ENCODE measurements at places on chromosomes 12 and 14.

GRCh38 chr12:121461048-121461447 lies 61.1 kb downstream of the RNF34 start:
- DNase-seq, result no peak

GRCh38 chr14:64200170-64200569 lies 94.0 kb downstream of the ESR2 start:
- no peak for DNase-seq

DNA sequence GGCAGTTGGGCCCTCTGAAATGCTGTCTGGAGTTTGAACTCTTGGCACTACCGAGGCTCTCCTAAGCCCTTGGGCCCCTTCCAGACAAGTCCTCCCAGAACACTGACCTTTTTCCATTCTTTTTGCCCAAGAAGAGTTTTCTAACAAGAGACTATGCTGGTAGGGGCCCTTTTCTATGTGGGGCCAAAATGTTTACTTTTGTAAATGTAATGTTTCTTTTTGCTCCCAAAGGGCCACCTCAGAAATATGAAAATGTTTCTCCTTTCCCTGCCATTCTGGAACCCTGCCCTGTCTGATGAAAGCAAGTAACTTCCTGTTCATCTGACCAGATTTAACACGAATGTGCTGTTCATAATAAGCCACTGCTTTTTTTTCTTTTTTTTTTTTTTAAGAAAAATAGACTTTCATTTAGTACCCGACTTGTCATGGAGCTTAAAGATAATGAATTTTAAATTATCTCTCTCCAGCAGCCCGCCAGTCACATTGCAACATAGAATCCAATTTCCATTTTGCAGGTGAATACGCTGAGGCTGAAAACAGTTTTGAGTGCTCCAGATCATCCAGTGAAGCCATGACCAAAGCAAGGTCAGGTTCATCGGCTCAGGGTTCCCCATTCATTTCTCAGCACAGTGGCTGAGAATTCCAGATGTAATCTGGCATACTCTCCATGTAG lies 169.9 kb downstream of the DPF3 start:
- DNase-seq, result no peak

DNA sequence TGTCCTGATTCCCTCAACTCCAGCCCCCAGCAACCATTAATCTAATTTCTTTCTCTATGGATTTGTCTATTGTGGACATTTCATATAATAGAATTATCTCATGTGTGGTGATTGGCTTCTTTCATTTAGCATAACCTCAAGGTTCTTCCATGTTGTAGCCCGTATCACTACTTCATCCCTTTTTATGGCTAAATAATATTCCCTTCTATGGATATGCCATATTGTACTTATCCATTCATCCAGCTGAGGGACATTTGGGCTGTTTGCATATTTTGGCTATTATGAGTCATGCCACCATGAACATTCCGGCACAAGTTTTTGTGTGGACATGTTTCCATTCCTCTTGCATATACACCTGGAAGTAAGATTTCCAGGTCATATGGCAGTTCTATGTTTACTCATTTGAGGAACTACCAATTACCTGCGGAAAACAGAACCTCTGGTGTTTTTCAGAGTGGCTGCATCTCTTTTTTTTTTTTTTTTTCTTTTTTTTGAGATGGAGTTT lies 108.7 kb upstream of the MAP1LC3B2 start:
- no peak for DNase-seq

DNA sequence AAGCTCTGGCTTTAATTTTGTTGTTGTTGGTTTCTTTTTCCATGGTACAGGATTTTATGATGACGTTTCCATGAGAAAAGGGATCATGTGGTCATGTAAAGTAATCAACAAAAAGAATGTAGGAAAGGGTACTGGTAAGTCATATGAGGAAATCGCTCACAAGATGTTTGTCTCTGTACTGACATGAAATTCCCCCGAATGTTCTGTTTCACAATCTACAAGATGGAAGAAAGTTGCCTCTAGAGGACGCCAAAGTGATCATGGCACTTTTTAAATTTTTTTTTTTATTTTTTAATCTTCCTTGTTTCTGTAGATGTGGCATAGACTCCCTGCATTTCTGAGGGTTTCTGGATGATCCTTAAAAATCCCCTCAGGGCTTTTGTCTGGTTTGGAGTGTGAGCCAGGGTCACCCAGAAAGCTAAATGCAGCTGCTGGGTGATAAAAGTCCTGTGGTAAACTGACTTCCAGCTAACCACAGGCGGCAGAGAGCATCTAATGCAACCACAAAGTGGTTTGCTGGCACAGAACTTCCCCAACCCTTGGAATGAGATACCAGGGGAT lies 393.5 kb downstream of the CCDC91 start:
- DNase-seq, result peak; percentile 27

- no peak for DNase-seq
These were observed 21.7 kb downstream of the MGST1 start for GRCh38 chr12:16369156-16369555.

- DNase-seq, result no peak
These were observed 22.2 kb downstream of the P2RX4 start for GRCh38 chr12:121232163-121232562.

DNA sequence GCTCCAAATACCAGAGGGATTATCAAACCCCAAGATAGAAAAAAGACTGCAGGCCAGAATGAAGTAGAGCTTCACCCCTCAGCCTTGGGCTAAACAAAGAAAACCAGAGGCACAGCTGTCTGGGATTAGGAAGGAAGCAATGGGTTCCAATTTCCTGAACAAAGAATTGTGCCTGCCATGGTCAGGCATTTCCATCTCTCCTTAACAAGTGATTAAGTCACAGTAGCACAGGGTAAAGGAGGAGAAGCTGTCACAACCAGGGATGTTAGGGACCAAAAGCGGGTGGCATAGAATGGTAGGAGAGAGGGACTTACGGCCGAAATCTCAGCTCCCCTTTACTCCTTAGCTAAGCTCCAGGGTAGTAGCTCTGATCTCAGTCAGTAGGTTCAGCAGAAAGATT lies 33.9 kb downstream of the SPTLC2 start:
- DNase-seq, result no peak

- no peak for DNase-seq
These were observed 58.6 kb downstream of the ZFC3H1 start for GRCh38 chr12:71605039-71605438.

DNA sequence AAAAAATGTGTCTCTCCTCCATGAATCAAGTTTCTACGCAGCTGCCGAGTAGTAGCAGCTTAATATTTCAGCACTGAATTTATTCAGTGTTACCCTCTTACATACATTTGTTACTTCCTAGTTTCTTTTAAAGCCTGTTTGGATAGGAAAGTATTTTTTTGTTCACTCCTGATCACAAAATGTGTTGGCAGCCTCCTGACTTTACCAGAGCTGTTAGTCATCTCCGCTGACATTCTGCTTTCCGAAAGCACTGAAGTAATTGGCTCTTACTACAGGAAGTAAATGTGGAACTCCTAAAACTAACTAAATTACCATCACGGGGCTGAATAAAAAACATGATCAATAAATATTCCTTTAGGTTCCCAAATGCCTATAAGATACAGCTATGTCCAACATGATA lies 225.5 kb downstream of the EPS8 start:
- no peak for DNase-seq

DNA sequence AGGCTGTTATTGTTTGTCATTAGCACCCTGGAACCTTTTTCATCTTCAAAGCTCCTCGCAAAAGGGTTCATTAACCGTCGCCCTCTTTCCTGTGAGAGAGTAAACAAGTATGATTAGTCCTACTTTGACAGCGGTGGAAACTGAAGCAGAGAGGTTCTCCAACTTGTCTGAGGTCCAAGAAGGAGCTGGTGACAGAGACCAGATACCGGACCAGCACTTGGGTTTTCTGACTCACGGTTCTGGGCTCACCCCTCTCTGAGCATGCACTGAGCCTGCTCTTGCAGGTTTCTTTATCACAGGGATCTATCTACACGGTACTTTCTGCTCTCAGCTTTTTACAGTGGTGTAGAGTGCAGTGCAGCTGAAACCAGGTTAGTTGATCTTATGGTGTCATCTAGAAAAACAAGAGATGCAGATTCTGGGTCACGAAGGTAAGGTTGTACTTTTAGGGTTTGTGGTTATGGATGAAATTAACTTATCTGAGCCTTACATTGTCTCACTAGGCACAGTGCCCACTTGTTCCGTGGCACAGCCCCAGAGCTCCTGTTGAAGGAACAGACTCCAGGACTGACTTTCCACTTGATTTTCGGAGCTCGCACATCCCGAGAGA lies 62.1 kb downstream of the PPP2R5C start:
- DNase-seq, result no peak

GRCh38 chr12:70241845-70242244 lies 1.4 kb upstream of the CNOT2 start:
- DNase-seq, result no peak

- DNase-seq, result no peak
These were observed 147.3 kb downstream of the ADGRD1 start for GRCh38 chr12:131101006-131101405.

DNA sequence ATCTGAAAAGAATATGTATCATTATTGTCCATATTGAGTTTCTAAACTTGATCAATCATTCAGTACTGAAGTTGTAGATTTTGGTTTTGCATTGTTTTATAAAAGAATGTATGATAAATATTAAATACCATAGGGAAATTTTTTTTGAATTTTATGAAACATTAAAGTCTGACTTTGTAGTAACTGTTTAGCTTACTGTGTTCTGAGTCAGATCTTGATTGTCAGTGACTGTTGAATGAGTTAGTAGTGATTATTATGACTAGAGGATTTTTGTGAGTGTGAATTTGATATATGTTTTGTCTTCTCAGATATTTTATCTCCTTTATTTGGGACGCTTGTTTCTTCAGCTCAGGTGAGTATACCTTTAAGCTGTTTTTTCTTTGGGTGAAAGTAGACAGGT lies 10.1 kb downstream of the TDP1 start:
- DNase-seq, result no peak

- no peak for DNase-seq
These were observed 9.8 kb upstream of the CLECL1 start for GRCh38 chr12:9742661-9743060.

DNA sequence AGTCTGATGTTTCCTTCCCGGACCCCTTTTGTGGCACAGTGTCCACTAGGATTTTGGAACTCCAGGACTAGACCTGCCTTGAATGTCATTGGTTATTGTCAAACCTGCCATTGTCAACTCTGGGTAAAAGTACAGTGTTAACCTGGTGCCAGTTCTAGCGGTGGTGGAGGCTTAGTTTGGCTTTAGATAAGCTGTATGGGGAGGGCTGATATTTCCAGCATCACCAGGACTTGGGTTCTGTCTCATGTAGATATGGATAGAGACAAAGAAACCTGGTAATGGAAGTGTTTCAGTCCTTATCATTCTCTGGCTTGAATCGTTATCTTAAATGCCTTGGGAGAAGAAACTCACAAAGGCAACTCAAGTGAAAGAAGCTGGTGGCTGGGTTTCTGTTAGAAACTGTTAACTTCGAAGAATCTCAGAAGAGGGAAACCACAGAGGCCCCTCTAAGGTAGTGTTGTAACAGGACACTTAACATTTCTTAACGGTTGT lies 10.6 kb downstream of the CHST11 start:
- DNase-seq, result no peak

GRCh38 chr14:43754838-43755237 lies 752.2 kb downstream of the FSCB start:
- no peak for DNase-seq

GRCh38 chr12:4137015-4137414 lies 136.5 kb upstream of the CCND2 start:
- DNase-seq, result no peak
